ENCODE measurements at places on chromosomes 12 and 14. TPM values are rescaled to one million over a fixed set of nuclear protein-coding genes. Genes with fewer than 3 reads are reported as not detected.

GRCh38 chr12:67339530-67339929 lies 70.4 kb downstream of the CAND1 start:
- no peak for DNase-seq

- no peak for DNase-seq
Observed at GRCh38 chr12:119204671-119205285, 26.0 kb downstream of the HSPB8 start.

DNA sequence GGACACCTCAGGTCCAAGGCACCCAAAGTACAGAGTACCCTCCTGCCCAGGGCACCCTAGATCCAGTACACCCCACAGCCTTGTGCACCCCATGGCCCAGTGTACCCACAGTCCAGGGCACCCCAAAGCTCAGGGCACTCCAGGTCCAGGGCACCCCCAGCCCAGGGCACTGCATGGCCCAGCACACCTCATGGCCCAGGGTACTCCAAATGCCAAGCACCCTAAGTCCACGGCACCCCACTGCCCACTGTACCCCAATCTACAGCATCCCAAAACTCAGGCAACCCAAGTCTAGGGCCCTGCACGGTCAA lies 6.0 kb downstream of the JAG2 start:
- no peak for DNase-seq

- DNase-seq, result no peak
Observed at GRCh38 chr12:106046301-106046846, 92.4 kb downstream of the NUAK1 start.

DNA sequence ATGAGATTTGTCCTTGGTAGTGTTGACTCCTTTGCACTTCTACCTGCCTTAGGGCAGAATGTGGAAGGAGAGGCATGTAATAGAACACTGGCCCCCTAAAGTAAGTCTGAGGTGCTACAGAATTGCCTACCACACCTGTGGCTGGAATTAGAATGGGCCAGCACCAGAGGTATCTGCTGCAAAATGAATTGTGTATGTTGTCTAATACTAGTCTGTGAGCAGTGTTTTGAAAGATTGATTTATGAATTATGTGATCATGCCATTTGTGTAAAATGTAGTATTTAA lies 5.7 kb upstream of the STYX start:
- DNase-seq, result no peak

- DNase-seq, result no peak
Observed at GRCh38 chr14:88568196-88568595, 5.4 kb downstream of the ZC3H14 start.

DNA sequence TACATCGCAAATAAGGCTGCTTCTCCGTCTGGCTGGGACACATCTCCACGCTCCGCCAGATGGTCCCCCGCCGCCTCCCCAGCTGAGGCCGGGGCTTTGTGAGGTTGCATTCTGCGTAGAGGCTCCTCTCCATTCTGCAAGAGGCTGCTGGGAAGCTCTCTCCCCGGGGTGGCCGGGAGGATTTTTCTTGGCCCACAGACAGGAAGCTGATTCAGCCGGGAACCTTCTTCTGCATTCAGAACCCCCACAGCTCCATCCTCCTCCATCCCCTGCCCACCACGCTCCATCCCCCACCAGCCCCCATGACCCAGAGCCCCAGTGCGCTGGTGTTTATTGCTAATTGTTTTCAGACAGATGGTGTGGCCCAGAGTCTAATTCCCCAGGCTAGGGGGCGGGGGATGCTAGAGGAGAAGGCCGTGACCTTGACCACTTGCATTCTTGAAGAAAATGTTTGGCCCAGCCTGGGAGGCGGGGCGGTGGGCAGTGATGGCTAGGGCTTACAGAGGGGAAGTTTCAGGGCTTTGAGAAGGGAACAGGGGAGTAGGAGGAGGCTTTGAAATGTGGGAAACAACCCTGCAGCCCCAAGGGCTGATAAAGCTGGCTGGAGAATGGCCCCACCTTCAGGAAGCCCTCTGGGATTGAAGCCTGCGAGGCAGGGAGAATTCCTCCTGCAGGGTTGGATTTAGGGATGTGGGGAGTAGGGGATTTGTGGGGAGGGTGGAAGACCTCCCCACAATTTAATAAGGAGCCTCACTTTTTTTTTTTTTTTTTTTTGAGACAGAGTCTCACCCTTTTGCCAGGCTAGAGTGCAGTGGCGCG lies 88.5 kb upstream of the NCOR2 start:
- peak; percentile 46 for DNase-seq

GRCh38 chr14:64706593-64707193 lies 2.5 kb downstream of the PLEKHG3 start:
- no peak for DNase-seq

- DNase-seq, result no peak
Observed at GRCh38 chr12:50562520-50563433, 58.0 kb downstream of the DIP2B start.

ARHGEF25 gene
- total RNA-seq, result 2.1 TPM

PRR13 gene
- 76.4 TPM for total RNA-seq

CCND2 gene
- total RNA-seq, result 3.0 TPM

AKAP3 gene
- 0.27 TPM for total RNA-seq

PDE6H gene
- not detected for total RNA-seq

CPNE6 gene
- total RNA-seq, result not detected

VRTN gene
- total RNA-seq, result not detected

OR4E2 gene
- not detected for total RNA-seq

PSMB11 gene
- not detected for total RNA-seq

GPRC5D gene
- not detected for total RNA-seq

Measured in gastrocnemius medialis (tissue), 4 donors.